ENCODE measurements at places on chromosomes 7 and 10.

DNA sequence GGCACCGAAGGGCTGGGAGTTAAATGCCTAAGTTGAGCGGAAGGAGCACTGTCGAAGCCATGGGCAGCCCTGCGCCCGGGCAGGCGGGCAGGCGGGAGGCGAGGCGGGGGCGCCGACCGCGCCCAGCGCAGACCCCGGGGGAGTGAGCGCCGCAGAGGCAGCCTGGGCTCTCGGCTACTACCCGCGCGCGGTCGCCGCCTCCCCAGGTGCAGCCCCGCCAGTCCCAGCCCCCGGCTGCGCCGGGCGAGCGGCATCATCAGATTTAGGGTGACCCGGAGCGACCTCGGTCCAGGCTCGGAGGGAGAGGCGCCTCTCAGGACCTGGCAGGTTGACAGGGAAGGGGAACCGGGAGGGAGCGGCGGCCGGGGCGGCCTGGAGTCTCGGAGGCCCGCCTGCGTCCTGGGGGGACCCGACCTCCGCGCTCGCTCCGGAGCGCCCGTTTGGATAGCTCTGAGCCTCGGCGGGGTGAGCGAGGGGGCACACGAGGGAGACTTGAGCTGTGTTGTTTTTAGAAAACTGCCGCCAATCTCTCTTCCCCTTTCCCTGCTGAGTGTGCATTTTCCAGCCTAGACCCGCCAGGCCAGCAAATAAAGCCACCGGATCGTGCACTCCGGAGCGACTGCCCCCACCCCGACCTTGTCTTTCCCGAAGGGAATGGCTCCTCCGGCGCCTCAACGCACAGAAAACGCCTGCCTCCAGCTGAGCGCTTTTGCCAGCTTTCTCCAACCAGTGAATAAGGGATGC is 2.3 kb upstream of the NRP1 start:
- no peak for DNase-seq

GRCh38 chr10:49080071-49080470 is 35.3 kb downstream of the VSTM4 start:
- no peak for DNase-seq

DNA sequence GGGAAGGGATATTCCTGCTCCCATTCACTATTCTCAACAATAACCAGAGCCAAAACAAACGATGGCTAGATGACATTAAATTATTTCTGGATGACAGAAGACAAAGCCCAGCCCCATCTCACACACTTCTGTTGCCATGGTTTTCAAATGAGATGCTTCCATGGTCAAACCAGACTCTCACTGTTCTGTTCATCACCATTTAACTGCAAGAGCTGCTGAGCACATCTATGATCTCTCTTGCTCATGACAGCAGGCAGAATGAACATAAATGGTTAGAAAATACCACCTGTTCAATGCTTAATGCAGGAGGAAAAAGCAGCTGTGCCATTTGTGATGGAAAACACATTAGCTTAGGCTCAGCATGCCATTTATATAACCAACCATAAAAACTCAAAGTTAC is 758.6 kb upstream of the ZWINT start:
- no peak for DNase-seq

- DNase-seq, result no peak
Observed at GRCh38 chr7:38751416-38751815, 120.2 kb upstream of the AMPH start.

- DNase-seq, result no peak
Observed at GRCh38 chr10:67045404-67045803, 119.6 kb downstream of the LRRTM3 start.

- DNase-seq, result no peak
Observed at GRCh38 chr7:40761762-40762560, 627.2 kb downstream of the SUGCT start.

- DNase-seq, result no peak
Observed at GRCh38 chr10:125325326-125325725, 165.0 kb upstream of the CTBP2 start.

DNA sequence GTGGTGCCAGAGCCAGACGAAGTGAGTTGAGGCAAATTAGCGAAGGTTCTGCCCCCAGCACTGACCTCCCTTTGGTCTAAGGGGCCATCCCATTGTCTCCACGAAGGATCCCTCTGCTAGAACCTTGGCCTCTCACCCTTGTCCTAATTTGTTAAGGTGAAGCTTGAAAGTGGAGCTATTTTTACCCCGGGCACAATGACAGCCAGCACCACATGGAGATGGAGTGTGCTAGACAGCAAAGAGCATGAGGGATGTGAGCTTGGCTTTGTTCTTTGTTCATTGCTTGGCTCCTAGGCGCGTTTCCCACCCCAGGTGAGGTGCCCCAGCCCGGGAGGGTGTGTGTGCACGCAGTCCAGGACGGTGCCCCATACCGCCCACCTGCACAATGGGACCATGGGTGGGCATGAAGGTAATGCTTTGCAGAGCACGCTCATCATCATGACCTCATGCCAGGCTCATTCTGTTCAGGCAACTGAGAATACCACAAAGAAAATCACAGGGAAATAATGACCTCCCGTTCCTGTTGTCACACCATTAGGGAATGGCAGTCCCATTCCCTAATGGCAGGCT is 361.0 kb upstream of the FZD8 start:
- no peak for DNase-seq

DNA sequence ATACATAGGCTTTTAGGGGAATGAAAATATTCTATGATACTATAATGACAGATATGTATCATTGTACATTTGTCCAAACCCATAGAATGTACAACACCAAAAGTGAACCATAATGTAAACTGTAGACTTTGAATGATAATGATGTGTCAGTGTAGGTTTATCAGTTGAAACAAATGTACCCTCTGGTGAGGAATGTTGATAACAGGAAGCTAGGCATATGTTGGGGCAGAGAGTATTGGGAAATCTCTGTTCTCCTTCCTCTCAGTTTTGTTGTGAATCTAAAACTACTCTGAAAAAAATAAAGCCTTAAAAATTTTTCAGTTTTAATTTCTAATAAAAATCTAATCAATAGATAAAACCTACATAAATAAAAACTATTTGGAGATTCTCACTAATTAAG is 36.9 kb downstream of the C1GALT1 start:
- DNase-seq, result no peak

DNA sequence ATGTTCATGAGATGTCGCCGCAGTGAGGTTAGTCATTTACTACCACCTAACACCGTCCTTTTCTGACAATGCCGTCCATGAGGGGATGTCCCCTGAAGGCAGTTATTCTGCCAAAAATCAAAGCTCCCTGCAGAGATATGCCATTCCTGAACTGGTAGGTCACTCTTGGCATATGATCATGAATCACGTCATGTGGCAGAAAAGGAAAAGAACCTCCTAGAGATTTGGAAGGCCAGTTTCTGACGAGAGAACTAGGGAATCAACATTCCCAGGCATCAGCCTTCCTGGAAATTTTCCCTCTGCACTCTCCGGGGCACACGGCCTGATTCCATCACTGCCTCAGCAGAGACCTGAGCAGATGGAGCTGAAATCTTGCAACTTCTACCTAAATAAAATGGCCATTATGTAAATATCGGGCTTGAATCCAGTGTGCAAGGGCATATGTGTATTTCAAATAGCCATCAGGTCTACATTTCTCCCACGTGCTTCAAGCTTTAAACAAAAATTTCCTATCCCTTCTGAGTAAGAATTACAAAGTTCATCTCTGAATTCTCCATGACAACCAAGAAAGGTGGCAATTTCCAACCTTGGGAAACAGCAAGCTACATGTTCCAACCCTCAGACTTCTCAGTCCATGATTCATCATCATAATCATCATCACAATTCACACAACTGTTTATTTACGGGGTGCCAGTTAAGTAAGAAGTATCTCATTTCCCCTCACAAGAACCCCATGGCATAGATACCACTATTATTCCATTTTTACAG is 46.5 kb downstream of the AMPH start:
- DNase-seq, result no peak

- no peak for DNase-seq
Observed at GRCh38 chr7:69946901-69947300, 348.6 kb downstream of the AUTS2 start.

GRCh38 chr7:32611201-32612099 is 116.2 kb downstream of the AVL9 start:
- DNase-seq, result no peak

DNA sequence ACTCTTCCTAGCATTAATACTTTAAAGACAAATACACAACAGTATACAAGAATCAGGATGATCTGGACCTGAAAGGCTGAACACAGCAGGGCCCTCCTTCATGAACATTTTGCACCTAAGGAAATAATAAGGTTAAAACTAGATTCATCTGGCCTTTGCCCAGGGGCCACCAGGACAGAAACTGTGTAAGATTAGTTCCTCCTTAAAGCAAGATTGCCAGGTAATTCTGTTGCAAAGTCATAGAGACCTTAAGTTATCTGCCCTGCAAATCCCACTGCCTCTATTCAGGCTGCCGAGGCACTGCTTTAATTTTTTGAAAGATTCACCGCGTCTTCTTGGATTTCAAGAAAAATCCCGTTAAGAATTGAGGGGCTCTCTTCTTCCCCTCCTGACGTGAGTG is 1.6 kb upstream of the KIAA1217 start:
- DNase-seq, result no peak

DNA sequence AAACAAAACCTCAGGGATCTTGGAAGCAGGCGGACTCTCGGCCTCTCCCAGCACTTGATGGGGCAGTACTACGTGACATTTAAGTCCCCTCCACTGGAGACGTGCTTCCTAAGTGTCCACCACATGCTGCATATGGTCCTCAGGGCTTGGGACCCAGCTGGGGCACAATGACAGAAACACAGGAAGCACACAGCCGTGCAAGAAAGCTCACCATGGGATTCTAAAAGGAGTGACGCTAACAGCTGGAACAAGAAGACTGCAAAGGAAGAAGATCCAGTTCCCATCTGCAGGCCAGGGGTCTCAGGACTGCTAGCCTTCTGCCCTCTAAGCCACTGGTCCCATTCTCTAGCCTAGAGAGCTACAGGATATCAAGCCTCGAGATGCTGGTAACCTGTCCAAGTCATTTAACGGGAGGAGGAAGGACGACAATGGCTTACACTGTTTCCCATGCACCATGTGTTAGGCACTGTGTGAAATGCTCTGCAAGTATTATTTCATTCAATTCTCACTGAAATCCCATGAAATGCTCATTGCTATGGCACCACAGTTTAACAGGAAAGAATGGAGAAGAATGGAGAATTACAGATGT is 61.1 kb downstream of the KCNMA1 start:
- DNase-seq, result no peak

GRCh38 chr7:28093623-28094232 is 86.9 kb downstream of the JAZF1 start:
- no peak for DNase-seq

DNA sequence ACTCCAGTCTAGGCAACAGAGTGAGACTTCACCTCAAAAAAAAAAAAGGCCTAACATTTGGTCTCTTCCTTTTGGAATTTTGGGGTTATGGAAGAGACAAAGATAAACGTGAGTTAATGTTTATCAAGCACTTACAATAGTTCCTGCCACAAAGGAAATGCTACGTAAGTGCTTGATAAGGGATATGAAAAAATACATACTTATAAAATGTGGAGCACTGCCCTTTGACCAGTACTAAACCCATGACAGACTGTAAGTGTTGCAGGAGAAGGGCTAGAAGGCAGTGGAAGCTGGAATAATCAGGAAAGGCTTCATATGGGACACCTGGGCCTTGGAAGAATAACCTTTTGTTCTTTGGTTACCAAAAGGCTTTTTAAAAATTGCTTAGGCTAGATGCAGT is 25.5 kb downstream of the TMEM248 start:
- no peak for DNase-seq

DNA sequence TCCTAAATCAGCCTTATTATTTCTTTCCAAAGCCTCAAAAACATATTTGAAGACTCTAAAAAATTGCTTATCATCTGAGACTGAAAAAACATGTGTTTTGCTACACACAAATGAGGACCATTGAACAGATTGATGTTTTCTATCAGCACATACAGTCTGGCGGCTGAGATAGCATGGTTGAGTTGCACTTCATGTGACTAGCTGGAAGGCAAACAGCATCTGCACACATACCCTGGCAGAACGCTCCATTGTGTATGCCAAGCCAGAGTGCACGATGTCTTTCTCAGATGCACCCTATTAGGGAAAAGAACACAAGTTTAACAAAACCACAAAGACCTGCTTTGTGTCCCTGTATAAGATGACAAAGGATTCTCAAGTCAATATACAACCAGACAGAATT is 33.0 kb downstream of the FAM25A start:
- no peak for DNase-seq

- DNase-seq, result no peak
Observed at GRCh38 chr10:89224739-89225443, 17.8 kb upstream of the CH25H start.

- no peak for DNase-seq
Observed at GRCh38 chr7:39509912-39510311, 56.3 kb upstream of the YAE1 start.

- DNase-seq, result no peak
Observed at GRCh38 chr7:109343678-109344077, 774.0 kb downstream of the DNAJB9 start.

GRCh38 chr10:132972149-132972985 is 30.0 kb upstream of the CFAP46 start:
- no peak for DNase-seq

DNA sequence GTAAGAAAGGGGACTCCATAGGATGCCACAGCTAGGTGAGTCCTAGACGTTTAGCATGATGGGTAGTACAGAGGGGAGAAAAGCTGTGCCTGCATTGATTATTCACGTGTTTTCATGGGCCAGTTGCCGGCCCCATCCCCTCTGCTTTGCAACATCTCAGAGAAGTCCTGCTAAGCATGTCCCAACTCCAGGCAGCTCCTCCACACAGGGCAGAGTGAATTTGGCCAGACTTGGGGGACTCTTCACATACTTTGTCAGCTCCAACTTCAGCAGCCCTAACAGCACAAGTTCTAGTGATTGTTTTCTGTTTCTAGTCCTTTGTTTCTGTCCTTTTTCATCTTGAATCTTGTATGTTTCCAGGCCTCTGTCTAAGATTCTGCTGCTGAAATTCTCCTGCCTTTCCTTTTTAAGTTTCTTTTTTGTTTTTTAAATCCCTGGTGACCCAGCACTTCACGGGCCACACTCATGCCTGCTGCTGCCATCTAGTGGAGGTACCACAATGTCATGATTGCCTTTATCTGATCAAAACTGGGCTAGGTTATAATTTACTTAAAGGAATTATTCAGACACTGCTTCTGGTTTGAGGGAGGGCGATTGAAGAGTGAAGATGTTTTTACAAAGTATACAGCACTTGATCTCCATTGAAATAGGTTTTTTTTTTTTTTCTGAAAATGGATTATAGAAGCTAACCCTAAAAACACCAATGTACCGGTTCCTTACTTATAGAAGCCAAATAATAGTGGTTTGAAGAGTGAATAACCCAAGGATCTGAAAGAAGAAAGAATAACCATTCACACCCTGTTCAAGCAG is 276.9 kb downstream of the CSTF2T start:
- no peak for DNase-seq

DNA sequence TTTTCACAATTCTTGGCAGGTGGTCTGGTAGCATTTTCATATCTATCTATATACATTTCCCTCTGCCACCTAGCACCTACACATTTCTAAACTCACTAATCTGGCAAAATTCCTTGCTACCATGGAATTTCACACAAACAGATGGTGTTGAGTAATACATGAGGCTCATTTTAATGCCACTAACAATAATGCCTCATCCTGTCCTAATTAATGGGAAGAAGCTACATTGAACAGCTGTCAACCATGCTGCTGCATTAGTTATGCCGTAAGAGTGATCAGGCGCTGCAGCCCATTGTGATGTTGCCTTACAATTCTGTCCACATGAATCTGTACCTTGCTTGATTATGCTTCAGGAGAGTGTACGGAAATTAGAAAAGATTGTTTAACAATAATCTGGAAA is 23.2 kb downstream of the COL1A2 start:
- no peak for DNase-seq

Measured in cortex of kidney (tissue), 1 donor.